ENCODE measurements at places on chromosomes 1 and 21.
A peak's percentile ranks its signal among the peaks of the same experiment; 100 is the strongest.

DNA sequence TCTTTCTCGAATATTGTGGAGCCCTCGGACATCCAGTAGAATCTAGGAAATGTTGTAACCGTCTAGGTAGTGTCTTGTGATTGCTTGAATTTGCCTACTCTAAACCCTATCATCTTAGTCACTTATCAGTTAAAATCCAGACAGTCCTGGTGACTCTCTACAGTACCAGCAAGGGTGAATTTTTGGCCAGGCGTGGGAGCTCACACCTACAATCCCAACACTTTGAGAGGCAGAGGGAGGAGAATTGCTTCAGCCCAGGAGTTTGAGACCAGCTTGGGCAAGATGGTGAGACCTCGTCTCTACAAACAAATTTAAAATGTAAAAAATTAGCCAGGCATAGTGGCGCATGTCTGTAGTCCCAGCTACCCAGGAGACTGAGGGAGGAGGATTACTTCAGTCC lies 230.9 kb downstream of the CHRM3 start:
- no peak for DNase-seq

DNA sequence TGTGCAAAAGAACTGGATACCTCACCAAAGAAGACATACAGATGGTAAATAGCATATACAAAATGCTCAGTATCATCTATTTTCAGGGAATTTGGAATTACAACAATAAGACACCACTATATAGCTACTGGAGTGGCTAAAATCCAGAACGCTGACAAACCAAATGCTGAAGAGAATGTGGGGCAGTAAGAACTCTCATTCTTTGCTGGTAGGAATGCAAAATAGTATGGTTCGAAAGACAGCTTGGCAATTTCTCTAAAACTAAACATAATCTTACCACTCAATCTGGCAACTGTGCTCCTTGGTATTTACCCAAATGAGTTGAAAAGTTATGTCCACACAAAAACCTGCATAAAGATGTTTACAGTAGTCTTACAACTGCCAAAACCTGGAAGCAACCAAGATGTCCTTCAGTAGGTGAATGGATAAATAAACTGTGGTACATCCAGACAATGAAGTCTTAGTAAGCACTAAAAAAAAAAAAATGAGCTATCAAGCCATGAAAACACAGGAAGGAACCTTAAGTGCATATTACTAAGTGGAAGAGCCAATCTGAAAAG lies 26.5 kb downstream of the TARBP1 start:
- no peak for DNase-seq

DNA sequence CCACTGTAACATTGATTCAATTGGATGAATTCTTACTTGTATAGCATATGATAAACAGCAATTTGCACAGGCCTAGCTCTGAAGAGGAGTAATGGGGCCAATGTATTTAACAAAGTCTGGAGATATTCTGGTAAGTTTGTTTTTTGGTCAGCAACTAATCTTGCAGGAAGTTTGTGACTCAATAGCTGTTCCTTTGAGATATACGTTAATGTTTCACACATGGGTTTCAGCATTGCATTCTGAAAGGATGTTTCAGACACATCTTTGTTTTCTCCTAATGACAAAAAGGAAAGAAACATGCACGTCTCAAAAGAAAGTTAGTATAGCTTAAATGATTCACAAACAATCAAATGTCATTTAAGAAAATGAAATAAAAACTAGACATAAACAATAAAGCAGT lies 49.0 kb downstream of the LTN1 start:
- peak; percentile 29 for DNase-seq

DNA sequence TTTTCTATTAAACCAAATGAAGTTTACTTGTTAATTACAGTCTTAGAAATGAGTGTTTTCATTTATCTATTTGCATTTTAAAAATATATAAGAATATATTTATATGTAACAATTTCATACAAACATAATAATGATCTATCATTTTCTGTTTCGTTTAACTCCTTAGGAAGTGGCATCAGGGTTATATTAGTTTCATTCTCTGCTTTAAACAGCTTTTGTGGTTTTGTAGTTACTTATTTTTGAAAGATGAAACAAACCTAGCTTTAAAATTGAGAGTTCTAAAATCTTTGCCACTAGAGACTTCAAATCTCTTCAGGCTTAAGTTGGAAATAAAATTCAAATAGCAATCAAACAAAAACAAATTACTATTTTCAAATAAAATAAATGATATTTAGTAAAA lies 2110.6 kb downstream of the MRPL39 start:
- DNase-seq: no peak

GRCh38 chr21:42321231-42321630 lies 6.0 kb upstream of the TFF3 start:
- no peak for DNase-seq

GRCh38 chr1:174049514-174049913 lies 27.4 kb upstream of the RC3H1 start:
- no peak for DNase-seq

GRCh38 chr1:84611796-84612195 lies 37.6 kb upstream of the CTBS start:
- no peak for DNase-seq

DNA sequence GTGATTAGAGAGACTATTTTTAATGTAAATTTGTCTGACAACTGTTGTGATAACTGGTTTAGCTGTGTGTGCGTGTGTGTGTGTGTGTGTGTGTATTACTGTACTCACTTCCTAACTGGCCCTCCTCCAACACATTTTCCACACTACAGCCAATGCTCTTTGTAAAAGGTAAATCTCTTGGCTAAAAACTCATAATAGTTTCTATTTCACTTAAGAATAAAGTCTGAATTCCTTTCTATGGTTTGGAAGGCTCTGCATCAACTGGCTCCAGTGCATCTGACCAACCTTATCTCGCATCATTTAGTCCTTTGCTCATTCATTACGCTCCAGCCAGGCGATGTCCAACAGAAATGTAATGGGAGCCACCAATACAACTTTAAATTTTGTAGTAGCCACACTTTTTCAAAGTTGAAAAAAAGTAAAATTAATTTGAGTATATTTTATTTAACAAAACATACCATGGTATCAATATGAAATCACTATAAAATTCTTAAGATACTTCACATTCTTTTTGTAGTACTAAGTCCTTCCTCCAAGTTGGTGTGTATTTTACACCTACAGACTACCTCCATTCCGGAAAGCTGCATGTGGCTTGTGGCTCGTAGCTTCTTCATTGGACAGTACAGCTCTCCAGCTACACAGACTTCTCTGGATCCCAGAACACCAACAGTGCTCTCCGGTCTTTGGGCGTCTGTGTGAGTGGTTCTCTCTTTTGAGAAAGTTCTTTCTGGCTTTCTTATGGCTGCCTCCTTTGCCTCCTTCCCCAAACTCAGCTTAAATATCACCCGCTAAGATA lies 68.9 kb downstream of the NRIP1 start:
- peak; percentile 26 for DNase-seq

DNA sequence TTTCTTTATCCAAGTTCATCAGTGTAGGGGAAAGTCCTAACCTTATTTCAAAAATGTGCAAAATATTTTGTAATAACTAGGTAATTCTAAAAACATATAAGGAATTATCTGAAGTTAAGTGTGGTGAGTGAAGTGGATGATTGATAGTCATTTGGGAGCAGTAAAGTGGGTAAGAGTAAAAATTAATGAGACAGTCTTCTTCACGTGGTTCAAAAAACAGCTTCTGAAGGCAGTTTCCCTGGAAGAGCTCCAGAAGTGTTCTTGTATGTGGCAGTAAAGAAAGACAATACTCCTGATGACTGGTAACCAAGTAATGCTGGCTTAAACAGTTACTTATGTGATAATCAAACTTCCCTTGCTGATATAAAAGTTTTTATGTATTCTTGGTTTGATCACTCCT lies 50.3 kb downstream of the LEPR start:
- peak; percentile 12 for DNase-seq

- no peak for DNase-seq
Measured at GRCh38 chr21:33860332-33860879, 55.2 kb downstream of the ATP5PO start.

GRCh38 chr1:105231378-105231777 lies 1481.7 kb downstream of the AMY1C start:
- DNase-seq: no peak

- DNase-seq: no peak
Measured at GRCh38 chr1:37169743-37170275, 135.5 kb upstream of the GRIK3 start.

DNA sequence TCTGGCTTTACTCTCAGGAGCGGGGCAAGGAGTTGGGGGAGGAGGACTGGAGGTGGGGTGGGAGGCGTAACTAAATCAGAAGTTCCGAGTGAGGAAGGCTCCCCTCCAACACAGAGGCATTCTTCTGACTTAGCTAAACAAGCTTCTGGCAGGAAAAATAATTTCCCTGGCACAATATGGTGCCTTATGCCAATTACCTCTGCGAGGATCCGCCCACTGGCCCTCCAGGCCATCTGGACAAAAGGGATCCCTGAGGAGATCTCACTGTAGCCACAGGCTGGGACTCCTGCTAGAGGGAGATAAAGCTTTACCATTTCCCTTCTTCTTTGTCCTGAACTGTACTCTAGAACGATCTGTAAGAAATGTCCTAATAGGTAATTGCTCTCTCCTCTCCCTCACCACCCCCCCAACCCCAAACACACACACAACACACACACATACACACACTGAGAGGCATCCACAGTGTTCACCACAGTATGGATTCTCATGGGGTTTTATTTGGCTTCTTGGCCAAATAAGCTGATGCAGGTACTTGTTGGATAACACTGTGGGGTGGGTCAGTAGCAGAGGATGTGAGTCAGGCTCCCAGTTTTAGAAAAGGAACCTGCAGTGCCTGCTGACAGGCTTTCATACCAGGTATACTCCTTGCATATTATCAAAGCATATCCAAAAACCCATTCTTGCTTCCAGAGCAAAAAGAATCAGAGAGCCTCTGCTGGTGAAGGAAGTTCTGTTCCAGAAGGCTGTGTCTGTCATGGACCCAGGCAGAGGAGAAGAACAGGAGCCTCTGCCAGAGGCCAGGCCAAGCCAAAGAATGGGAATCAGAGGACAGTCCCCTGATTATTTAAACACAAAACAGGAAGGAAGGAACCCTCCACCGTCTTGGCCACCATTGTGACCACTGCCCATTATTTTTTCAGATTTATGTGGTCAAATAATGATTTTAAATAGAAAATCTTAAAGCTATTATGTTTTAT lies 169.1 kb downstream of the C1orf21 start:
- DNase-seq: no peak

GRCh38 chr1:204493984-204494280 lies 673 bp downstream of the PIK3C2B start:
- no peak for DNase-seq

- peak; percentile 6 for DNase-seq
Measured at GRCh38 chr1:22611530-22611947, 24.9 kb upstream of the C1QA start.

- peak; percentile 65 for DNase-seq
Measured at GRCh38 chr1:162389021-162389818, 7.7 kb downstream of the C1orf226 start.

- DNase-seq: no peak
Measured at GRCh38 chr1:215141460-215141859, 58.9 kb downstream of the KCNK2 start.

DNA sequence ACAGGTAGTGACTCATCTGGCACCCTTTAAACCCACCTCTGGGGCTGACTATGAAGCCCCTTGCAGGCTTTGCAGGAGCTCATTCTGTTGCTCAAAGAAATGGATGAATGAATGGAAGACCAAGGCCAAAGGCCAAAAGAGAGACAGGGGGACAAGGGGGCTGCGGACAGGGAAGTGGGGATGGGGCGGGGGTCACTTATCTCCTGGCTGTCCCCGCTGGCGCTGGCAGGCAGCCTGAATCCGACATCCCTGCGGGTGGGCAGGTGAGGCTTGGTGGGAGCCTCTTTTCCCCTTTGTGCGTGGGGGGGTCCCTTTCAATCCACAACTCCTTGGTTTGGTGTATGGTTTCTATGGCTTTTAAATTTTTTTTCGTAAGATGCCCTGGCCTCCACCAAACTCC lies 239.6 kb upstream of the C1orf174 start:
- no peak for DNase-seq
